ENCODE measurements at places on chromosomes 11 and 22.

DNA sequence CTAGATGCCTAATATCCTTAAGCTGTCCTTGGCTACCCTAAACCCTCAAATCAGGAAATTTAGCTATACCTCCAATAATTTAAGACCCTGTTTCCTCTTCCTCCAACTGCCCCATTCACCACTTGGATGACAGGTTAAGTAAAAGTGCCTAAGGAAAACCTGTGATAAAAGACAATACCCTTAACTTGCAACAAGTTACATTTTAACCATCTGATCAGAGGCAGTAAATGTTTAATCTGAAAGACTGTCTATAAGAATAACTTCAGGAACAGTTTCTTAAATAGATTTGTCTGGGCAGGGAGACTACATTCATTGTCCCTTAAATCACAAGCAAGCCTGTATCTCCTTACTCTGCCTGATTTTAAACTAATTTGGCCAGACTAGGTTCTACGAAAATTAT is 129.1 kb downstream of the APOL5 start:
- no peak for DNase-seq

- peak; percentile 41 for DNase-seq
Observed at GRCh38 chr11:109697140-109697843, 275.3 kb downstream of the C11orf87 start.

- no peak for DNase-seq
Observed at GRCh38 chr11:75571625-75572024, 9.6 kb downstream of the SERPINH1 start.

DNA sequence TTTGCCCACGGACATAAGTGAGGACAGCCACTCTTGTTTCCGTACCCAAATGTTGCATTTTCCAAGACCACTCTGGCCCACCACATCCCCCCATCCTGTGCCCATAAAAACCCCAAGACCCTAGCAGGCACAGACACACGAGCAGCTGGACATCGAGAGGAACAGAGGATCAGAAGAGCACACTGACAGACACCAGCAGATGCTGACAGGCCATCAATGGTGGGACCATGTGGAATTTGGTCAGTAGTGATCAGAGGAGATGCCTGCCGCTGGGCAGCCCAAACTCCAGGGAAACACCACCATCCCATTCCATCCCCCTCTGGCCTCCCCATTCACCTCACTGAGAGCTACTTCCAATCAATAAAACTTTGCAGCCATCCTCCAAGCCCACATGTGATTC is 87.0 kb downstream of the DLG2 start:
- DNase-seq, result no peak

DNA sequence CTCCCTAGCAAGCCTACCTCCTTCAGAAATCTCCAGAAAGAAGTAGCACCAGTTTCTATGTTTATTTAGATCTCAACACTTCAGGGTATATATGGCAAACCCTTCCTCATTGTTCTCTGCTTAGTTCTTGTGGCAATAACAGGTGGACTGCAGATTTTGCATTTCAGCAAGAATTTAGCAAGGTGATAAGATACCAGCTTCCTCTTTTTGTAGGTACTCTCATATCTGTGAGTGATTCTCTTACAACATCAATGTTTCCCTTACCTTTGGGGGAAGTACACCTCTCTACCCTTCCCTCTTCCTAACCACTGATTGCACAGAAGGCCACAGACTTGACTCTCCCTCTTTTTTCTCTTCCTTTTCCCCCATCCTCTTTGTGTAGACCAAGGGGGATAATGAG is 230.9 kb upstream of the SESN3 start:
- no peak for DNase-seq

DNA sequence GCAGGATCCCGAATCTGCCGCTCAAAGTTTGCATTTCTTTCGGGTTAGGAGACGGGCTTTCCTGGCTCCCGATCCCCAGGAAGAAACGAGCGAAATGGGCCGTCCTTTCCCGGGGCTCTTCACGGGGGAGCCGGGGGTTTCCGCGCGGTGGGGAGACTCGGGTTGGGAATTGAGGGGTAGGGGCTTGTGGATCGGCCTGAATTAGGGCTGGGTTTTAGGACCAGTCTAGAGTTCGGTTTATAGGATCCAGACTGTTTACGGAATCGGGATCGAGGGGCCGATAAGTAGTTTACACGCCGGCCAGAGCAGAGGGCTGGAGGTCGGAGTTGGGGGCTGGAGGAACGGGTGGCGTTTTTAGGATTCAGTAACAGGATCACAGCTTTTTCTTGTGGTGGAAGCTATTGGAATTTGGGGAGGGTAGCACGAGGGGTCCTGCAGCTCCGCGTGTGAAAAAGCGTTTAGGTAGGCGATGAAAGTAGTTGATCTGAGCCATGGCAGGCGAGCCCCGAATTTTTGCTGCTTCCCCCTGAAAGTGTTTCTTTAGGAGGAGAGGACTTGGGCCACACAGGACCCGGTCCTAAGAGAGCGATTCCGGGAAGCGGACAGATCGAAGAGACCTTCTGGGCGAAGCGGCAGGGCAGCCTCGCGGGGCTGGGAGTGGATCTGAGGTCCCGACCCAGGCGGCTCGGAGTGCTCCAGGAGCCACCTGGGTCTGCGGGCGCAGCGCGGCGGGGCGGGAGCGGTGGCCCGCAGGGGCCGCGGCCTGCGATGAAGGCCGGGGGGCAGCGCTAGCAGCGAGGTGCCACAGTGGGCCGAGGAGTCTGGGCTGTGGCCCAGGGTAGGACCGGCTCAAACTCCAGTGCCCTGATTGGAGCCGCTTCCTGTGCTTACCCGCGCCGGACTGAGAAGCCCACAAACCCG is 1.6 kb downstream of the PKNOX2 start:
- no peak for DNase-seq

GRCh38 chr11:124108156-124108555 is 7.1 kb upstream of the VWA5A start:
- peak; percentile 34 for DNase-seq

DNA sequence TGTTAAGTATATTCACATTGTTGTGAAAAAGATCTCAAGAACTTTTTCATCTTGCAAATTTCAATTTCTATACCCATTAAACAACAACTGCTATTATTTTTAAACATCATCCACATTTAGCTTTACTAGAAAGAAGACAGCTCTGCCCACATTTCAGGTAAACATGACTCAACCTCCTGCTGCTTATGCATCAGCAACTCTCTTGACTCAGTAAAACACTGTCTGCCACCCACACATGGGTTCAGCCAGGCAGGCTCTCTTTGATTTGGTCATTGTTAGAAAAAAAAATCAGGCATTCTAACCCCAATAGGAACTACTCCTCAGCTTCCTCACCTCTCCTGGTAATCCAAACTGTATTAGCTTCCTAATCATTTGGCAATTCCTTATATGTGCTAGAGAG is 5.1 kb upstream of the ENDOD1 start:
- no peak for DNase-seq

DNA sequence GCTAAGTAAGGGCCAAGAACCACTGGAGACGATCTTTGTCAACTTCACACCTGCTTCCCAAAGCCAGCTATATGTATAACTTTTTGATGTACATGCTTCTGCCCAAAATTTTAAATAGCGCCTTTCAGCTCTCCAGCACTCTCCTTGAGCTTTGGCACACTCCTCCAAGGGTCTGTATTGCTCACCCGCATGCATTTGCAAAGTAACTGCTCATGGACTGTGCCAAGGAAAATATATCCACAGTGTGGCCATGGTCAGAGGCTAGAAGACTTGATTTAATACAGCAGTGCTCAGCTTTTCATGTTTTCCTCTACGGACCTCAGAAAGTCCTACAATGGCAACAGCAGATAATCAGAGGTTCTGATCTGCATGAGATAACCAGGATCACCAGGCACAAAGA is 550.1 kb downstream of the SOX6 start:
- no peak for DNase-seq

DNA sequence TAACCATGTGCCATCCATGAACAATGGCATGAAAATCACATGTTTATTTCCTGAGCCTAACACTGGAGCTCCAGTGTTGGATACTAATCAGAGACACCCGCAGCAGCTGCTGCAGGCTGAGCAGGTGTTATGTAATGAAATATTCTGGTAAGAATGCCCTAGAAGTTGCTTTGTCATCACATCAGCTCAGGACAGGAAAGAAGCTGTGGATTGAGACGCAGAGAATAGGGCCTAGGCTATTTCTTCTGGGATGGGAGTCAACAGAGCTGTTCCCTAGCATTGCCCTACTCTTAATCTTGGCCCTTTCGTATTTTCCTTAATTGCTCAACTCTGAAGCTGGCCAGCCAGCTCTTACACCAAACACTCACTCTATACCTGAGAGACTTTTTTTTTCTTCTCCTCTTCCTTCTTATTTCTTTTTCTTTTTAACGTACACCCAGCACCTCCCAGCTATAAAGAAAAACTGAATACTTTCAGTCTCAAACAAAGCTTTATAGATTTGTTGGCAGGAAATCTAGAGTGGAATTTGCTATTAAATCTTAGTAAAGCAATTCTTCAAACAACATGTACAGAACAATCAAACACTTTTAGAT is 31.9 kb downstream of the RASSF10 start:
- no peak for DNase-seq

- DNase-seq, result peak; percentile 53
Observed at GRCh38 chr11:35590412-35590811, 27.8 kb upstream of the FJX1 start.

- DNase-seq, result no peak
Observed at GRCh38 chr22:42340829-42341383, 70.5 kb upstream of the TCF20 start.

DNA sequence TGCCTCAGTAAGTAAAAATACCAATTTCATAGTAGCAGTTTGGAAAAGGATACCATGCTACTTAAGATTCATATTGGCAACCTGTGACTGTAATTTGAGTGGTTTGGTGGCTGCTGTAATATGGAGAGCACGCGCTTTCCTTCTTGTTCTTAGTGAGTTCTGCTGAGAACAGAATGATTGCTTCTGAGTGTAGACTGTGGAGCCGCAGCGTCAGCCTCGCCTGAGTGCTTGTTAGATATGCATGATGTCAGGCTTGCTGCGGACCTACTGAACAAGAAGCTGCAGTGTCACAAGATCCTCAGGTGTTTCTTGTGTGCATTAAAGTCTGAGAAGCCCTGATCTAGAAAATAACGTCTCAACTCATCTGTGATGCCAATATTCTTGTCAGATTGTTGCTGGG is 143.2 kb downstream of the ARHGAP42 start:
- DNase-seq, result no peak

- DNase-seq, result no peak
Observed at GRCh38 chr11:119839476-119840133, 110.6 kb upstream of the NECTIN1 start.

GRCh38 chr11:59611570-59612565 is 3.7 kb downstream of the OSBP start:
- DNase-seq, result no peak

DNA sequence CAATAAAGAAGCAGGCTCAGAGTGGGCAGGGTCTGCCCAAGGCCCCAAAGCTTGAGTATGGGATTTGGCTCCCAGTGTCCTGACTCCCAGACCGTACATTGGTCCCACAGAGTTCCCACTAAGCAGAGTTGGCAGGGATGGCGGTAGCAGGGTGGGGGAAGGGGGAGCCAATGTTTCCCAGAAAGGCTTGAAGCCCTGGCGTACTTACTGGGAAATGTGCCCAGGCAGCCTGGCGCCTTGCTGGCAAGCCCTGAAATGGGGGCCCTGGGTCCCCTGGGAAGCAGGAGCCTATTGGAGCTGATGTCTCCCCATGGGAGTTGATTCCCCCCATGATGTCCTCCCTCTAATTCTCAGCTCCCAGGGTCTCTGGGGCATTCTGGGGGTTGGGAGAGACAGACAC is 9.3 kb downstream of the ARHGEF17 start:
- DNase-seq, result peak; percentile 66

- no peak for DNase-seq
Observed at GRCh38 chr11:45157247-45158209, 11.1 kb downstream of the PRDM11 start.

- peak; percentile 95 for DNase-seq
Observed at GRCh38 chr11:34977089-34977912, 60.9 kb downstream of the PDHX start.

GRCh38 chr11:71442880-71443279 is 5.3 kb downstream of the DHCR7 start:
- DNase-seq, result no peak

DNA sequence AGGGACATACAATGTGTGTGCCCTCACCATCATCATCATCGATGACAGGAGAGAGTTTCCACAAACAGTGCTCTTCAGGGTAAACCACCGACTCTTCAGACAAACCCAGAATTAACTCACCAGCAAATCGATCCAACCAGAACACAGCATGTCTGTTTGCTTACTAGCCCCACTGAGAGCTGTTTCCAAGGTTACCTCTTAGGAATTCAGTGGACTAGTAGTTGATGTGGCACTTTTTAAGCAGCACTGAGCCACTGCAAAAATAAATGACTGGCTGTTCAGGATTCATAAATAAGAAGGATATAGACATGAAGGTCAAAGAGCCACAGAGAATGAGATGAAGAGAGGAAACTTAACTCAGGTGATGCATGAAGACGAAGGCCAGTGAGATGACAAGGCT is 83.1 kb downstream of the PARVA start:
- DNase-seq, result peak; percentile 36

DNA sequence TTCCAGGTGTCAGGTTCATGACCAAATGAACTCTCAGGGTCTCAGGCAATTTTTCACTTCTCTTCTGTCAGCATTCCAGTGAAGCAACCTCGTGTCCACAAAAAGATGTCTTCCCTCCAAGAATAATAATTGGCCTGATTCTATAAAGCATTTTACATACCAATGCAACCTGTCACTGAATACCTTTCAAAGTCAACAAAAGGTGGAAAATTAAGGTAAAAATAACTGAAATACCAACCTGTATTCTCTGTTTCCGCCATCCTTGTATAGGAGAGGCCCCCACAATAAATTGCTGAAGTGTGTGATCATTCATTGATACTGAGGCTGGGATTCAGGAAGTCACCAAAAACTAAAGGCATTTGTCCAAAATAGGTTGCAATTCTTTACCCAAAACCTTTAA is 77.4 kb upstream of the TMEM45B start:
- DNase-seq, result no peak

- DNase-seq, result no peak
Observed at GRCh38 chr11:101508370-101508769, 75.4 kb downstream of the TRPC6 start.

GRCh38 chr11:113106507-113106906 is 145.3 kb downstream of the NCAM1 start:
- peak; percentile 44 for DNase-seq

DNA sequence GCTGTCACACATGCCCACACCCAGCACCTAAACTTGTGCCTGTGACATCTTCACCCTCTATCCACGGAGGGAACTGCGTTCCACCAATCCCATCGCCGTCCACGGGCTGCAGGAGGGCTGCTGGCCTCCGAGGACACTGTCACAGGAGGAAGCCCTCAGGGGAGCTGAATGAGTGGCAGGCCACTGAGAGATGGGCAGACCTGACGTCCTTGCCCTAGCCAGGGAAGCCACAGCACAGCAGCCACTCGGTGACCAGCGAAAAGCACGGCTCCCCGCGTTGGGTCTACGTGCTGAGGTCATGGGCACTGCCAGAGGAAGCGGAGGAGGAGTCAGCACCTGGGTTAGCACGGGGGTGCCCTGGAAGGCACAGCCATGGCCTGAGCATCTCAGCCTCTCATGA is 50.5 kb downstream of the IGSF9B start:
- no peak for DNase-seq
